ENCODE measurements at places on chromosomes 7 and 10.
A peak's percentile ranks its signal among the peaks of the same experiment; 100 is the strongest.

DNA sequence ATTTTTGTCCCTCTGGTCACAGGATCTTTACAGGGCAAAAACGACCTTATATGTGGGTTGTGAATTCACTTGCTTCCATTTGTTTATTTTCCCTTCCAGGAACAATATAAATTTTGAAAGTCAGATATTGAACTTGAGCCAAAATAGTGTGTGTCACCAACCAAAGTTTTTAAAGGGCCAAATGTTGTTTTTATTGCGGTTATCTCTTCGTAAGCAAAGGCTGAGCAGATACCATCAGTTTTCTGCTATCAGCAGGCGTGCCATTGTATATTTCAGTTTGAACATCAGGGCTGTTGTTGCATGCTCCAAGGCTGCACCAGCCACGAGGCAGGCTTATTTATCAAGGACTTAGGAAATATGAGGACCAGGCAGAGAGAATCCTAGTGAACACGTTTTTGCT, 160.3 kb downstream of the PAXIP1 start:
- peak; percentile 0 for DNase-seq

GRCh38 chr7:108376206-108376605, 80.0 kb downstream of the NRCAM start:
- DNase-seq, result no peak

DNA sequence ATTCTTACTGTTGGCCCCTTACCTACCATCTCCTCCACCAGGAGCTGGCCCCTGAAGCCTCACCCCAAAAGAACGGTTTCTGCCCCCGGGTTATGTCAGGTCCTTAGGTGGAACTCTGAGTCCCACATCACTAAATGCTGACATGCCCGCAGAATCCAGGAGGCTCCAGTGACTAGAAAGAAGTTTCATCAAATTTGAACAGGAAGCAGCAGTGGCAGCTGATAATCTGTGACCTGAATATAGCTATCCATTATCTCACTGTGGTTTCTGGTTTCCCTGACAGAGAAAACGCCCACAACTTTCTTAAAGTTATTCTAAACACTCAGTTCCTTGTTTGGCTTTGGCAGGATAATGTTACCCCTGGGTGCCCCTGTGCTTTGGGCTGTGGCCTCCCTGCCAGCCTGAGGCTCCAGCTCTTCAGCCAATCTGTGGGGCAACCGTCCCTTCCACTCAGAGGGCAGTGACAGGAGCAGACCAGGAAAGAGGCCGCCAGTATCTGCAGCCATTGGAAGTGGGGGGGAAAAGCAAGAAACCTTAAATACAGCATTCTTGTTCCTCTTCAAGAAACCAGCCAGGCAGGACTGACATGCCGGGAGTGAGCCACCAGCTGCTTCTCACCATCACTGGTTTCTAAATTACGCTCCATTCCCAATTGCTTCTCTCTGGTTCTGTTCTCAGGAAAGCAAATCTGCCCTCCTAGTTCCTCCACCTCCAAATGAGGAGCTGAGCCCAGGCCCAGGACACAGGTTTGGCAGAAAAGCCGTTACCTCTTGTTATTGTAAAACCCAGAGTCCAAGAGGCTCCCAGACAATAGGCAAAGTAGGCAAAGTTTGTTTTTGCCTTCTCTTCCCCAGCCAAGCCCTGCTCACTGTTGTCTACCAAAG, 41.2 kb upstream of the VCL start:
- DNase-seq, result peak; percentile 97

GRCh38 chr10:62462461-62462860, 88.3 kb downstream of the ZNF365 start:
- no peak for DNase-seq

- no peak for DNase-seq
Measured at GRCh38 chr10:62511238-62511637, 137.1 kb downstream of the ZNF365 start.

- no peak for DNase-seq
Measured at GRCh38 chr10:22319547-22319979, 1.3 kb upstream of the BMI1 start.

DNA sequence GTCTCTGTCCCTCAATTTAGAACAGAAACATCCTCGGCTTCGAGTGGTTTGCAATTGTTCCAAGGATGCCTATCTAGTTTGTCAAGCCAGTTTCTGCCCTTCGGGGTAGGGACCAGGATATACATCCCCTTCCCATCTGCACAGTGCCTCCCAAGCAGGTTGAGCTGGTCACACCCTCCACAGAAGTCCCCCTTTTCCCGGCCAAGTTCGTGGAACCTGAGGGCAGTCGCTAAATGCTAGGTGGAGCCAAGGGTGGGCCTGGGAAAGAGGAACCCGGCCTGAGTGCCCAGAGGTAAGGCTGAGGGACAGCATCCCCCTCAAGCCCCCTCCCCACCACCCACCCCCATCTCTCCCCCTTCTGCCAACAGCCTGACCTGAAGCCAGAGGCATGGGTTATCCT, 62.4 kb upstream of the NANOS1 start:
- DNase-seq, result no peak

DNA sequence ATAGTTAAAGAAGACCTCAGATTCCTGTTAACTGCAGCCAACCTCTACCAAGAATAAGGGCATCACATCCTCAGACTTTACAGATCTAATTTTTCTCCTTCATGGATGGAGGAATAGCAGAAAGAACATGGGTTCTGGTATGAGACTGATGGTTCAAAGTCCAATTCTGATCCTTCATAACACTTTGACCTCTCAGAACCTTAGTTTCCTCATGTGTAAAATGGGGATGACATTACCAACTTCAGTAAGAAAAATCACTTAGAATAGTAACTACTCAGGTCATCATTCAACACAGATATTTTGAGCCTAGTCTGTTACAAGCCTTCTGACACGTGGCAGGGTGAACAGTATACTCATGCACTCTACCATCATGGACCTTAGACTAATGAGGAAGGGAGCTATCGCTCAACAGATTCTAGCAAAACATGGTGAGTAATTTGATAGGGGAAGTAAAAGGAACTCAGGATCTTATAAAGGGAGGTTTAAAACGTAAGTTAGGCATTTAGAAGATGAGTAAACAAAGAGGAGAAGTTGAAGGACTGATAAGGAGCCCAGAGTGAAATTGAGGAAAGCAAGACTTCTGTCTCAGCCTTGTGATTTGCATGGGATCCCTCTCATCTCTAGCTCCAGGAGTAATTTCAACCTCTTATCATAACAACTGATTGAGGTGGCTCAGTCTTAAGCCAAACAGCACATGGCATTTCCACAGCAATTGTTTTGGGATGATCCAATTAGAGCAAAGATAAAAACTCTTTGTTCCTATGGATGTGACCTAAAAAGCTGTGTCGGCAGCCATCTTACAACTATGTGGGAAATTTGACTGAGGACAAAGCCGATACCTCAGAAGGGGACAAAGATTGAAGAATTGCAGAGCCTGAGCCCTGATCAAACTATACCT, 69.2 kb upstream of the TCF7L2 start:
- DNase-seq, result no peak

DNA sequence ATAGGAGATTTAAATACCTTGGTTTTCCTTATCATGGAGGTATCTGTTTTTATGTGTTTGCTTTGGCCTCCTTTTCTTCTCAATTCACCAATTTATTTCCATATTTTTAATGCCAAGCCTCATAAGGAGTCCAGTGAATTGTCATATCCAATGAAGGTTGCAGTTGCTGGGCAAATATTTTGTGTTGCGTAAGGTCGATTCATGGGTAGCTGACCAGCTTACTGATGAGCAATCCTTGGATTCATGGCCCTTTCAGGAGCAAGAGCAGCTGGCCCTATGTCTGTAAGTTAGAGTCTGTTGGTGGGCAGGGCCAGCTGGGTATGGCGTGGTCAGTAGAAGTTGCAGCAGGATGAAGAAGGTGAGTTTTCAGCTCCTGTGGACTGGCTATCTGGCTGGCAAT, 182.9 kb downstream of the PFKFB3 start:
- DNase-seq, result no peak

- peak; percentile 51 for DNase-seq
Measured at GRCh38 chr10:7015457-7015856, 395.4 kb downstream of the SFMBT2 start.

GRCh38 chr7:6161463-6162330, 110.7 kb downstream of the CYTH3 start:
- peak; percentile 5 for DNase-seq

GRCh38 chr10:128411643-128412042, 285.4 kb upstream of the MKI67 start:
- no peak for DNase-seq

DNA sequence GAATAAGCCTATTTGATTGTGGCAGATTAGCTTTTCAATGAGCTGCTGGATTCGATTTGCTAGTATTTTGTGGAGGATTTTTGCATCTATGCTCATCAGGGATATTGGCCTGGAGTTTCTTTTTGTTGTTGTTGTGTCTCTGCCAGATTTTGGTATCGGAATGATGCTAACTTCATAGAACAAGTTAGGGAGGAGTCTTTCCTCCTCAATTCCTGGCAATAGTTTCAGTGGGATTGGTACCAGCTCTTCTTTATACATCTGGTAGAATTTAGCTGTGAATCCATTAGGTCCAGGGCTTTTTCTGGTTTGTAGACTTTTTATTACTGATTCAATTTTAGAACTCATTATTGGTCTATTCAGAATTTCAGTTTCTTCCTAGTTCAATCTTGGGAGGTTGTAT, 43.4 kb upstream of the KLF14 start:
- no peak for DNase-seq

GRCh38 chr7:79528421-79528820, 75.0 kb upstream of the MAGI2 start:
- peak; percentile 50 for DNase-seq

- DNase-seq, result peak; percentile 63
Measured at GRCh38 chr7:129951226-129952085, 1.3 kb downstream of the UBE2H start.

DNA sequence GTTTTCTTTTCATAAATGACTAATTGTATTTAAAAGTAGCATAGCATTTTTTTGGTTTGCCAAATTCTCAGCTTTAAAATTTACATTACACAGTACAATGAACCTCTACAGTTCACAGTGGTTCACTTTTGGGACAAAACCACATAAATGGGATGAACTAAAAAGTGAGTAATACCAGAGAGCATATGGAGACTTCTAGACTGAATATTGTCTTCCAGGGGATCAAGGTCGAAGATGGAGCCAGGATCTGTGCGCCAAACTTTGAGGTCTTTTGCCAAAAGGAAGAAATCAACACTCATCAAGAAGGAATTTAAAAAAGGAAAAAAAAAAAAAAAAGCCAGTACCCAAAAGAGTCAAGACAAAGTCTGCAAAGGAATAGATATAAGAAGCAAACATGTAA, 87.5 kb downstream of the NEBL start:
- no peak for DNase-seq

DNA sequence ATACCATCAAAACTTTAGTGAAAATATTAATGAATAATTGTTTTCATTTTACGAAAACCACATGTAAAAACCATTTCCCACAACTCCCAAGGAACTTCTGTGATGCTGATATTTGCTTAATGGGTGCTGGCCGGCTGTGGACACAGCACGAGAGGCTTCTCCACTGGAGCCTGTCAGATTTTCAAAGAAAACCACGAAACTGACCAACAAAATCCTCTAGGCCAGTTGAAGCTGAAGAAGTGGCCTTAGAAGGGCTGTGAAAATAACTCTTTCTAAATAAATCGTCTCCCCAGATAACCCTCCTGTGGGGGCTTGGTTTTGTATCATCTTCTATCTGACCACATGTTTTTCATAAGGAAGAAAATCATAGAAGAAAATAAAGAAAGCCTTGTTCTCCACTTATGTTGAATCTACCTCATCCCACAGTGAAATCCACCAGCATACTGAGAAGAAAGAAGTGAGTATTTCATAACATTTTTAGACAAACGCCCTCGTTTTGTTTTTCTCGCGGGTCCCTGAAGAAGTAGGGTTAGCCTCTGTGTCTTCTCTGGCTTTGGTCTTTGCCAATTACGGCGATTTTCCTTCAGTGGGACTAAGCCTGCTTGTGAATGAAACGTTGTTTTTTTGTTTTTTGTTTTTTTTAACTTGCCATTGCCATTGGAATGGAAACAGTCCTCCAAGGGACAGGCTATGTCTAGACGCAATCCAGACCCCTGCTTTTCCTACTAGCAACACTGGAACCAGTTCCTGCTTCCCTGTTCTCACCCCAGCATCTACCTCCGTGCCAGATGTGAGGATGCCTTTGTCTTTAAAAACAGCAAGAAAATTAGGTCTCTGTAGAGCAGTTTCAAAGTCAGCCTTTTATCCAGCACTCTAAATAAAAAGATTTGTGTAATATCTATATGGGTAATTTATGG, 123.9 kb downstream of the ADAM12 start:
- no peak for DNase-seq

DNA sequence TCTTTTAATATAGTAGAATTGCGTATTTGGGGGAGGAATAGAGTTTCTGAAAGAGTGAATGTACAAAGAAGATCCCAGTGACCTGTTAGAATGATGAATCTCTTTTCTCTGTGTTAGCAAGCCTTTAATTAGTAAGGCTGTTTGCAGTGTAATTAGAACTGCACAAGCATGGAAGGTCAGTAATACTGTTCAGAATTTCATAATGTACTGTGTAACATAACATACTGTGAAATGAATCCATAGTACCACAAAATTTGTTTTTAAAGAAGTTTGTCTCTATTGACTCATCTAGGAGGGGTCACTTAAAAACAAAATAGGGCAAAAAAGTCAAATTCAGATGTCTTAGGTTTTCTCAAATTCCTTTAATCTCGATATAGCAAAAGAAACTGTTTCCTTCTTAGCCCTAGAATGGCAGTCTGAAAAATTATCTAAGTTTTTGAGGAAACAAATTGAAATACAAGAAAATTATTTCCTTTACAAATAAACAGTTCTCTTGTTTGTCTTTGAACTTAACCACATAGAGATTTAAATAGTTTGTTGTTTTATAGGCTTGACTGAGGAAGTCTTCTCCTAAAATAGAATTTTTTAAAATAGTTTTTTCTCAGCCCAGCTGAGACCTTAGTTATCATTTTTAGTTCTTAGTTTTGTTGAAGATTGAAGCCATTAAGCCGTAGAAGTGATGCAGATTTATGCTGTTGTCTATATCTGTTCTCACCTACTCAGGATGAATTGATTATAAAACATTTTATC, 12.5 kb downstream of the ADK start:
- no peak for DNase-seq

- no peak for DNase-seq
Measured at GRCh38 chr7:151429560-151430331, 10.2 kb downstream of the CRYGN start.

GRCh38 chr7:99493823-99494222, 6.3 kb downstream of the ZNF394 start:
- DNase-seq, result no peak

- DNase-seq, result peak; percentile 37
Measured at GRCh38 chr7:139127648-139128047, 18.1 kb upstream of the ZC3HAV1 start.

Data from OCI-M1 (cell line).